Pancreas (tissue), 10 donors: ENCODE measurements at places on chromosomes 7 and 10.

DNA sequence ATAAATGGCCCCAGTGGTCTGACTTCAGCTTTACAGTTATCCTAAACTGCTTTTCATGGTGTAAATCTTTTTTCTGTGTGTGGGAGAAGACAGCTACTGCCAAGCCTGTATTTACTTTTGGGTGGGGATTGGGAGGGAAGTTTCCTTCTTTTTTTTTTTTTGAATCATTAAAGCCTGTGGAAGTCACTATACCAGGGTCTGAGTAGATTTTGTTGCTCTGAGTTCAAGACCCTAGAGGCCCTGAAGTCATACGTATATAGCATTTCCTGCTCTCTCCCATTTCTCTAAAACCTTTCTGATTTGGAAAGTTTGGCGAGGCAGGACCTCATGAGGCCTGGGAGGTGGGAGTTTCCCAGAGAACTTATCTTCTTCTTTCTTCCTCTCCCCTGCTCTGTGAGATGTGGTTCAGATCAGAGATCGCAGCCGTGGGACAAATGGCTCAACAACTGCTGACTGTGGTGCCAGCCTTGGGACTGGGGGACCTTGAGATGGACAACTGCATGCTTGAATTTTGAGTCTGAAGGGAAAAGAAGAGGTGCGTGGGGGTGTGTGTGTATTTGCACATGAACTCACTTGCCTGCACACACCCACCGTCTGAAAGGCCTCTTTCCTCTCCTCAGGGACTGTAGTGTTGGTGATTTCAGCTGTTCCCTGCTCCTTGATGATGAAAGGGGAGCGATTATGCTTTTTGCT lies 18.1 kb downstream of the LRMDA start:
- no peak for DNase-seq
- H3K4me1 ChIP-seq = peaks cover 4% of the 10 kb centered on the region

DNA sequence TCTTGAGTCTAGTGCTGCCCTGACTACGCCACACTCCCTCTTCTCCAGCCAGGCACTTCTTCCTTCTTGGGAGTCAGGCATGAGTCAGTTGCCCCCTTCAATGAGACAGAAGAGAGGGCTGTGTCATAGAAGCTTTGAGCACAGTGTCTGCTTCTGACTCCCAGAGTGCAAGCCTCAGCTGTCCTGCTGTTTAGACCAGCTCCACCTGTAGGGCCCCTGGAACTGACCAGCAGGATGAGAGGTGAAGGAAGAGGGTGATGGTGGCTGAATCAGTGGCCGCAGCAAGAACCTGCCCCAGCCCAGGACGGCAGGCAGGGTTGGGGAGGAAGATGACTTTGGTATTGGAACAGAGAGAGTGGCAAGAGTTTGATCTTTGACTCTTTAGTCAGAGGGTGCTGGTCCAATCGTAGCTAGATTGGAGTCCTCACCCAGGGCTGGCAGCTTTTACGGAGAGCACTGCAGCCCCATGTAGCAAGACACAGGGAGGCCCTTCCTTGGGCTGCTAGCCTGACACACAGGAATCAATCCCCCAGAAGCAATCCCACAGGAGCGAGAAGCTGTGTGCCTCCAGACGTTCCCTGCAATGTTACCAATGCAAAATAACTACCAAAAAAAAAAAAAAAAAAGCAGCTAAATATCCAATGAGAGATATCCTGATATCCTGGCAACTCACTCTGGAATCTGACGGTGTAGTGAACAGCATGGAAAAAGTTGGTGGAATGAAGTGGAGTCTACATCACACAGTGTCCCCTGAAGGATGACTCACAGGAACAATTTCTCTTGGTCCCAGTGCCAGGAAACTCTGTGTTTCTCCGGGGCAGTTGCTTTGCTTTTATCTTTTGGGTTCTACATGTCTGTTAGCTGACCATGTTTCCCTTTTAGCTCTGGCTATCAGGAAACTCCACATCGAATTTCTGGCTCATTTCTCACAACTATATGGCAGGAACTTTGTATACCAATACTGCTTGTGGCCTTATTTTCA lies 6.9 kb downstream of the C10orf62 start:
- peaks cover 3% of the 10 kb centered on the region for H3K4me1 ChIP-seq
- H3K36me3 ChIP-seq = no peaks in the 10 kb centered on the region
- DNase-seq = no peak
- no peaks in the 10 kb centered on the region for H3K27me3 ChIP-seq

- H3K4me3 ChIP-seq = no peak overlapping the region
- DNase-seq = no peak
- no peak overlapping the region for H3K27ac ChIP-seq
Observed at GRCh38 chr7:150820148-150820547, 19.6 kb downstream of the TMEM176A start.

- no peaks in the 10 kb centered on the region for H3K4me1 ChIP-seq
- H3K27ac ChIP-seq = no peak overlapping the region
- H3K27me3 ChIP-seq = no peaks in the 10 kb centered on the region
- no peak for DNase-seq
- H3K4me3 ChIP-seq = no peak overlapping the region
Observed at GRCh38 chr10:97590082-97590747, 694 bp downstream of the C10orf62 start.

- H3K27me3 ChIP-seq = no peaks in the 10 kb centered on the region
- H3K27ac ChIP-seq = no peak overlapping the region
- H3K4me1 ChIP-seq = peaks cover 6% of the 10 kb centered on the region
- no peaks in the 10 kb centered on the region for H3K36me3 ChIP-seq
Observed at GRCh38 chr10:81875467-81876252, 666 bp downstream of the NRG3 start.

DNA sequence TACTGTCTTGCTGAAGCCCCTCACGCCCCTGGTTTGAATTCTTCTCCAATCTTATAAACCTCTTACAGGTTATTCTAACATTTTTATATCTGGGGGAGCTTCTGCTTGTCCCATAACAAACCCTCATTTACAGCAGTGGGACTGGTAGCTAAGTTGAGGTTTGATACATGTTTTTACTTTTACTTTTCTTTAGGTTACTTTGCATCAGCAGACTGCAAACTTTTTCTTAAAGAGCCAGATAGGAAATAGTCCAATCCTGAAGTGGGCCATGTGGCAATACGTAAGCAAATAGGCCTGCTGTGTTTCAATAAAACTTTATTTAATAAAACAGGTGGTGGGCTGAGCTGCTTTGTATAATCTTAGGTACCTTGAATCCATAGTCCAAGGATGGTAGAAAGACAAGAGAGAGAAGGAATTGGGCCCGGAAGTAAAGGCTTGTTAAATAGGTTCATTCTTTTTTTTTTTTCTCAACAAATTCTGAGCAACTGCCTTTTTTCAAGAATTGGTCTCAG lies 27.3 kb downstream of the RAB18 start:
- no peaks in the 10 kb centered on the region for H3K27me3 ChIP-seq
- no peak for DNase-seq
- H3K4me1 ChIP-seq = no peaks in the 10 kb centered on the region
- H3K4me3 ChIP-seq = no peak overlapping the region
- H3K27ac ChIP-seq = no peak overlapping the region

DNA sequence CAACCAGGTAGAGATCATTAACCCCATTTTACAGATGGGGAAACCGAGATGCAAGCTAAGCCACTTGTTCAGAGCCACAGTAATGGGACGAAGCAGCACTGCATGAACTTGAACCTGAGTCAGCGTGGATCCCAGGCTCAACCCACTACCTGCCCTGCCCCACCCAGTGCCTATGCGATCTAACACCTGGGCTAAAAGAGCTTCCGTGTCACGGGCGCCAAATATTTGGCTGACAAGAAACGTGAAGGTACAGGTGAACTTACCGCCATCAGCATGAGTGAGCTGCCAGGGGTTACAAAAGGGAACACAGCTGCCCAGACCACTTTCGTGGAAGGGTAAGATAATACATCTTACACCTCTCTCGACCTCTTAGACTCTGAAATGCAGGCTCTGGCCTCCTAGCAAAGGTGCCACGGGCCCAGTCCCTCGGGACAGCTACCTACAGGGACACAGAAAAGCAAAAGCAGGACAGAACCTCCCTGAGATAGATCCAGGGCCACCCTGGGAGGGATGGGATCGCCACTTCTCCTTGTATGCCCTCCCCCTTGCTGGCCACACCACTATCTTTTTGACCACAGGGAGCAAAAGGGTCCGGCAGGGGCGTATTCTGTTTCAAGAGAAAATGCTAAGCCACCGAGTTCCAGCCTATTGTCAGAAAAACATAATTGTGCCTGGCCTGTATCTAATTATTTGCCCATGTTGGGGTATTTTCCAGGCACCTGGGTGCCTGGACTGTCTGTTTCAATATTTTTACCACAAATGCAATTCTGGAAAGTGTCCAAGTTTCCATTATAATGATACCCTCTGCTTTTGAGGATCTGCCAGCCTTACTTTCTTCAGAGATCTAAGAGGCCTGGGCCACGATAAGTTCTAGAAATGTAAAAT lies 6.4 kb downstream of the CHST15 start:
- no peak for DNase-seq
- H3K27ac ChIP-seq = no peak overlapping the region
- H3K36me3 ChIP-seq = no peaks in the 10 kb centered on the region
- no peaks in the 10 kb centered on the region for H3K27me3 ChIP-seq
- H3K4me1 ChIP-seq = no peaks in the 10 kb centered on the region

DNA sequence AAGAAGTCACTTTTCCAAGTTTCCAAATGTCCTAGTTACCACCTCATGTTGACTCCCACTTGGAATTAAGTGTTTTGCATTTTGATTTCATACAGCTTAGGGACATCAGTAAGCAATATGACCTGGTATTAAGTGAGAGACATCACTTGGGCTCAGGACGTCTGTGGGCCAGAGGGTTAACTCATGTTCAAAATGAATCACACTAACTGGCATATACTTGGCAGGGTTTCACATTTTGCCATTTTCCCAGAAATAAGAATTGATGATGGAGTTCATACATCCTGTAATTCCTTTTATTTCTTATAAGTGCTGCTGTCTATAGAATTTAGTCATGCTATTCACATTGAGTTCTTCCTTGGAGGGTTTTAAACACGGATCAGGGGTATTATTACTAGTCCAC lies 516.5 kb downstream of the PHTF2 start:
- no peaks in the 10 kb centered on the region for H3K27me3 ChIP-seq
- DNase-seq = no peak
- H3K36me3 ChIP-seq = no peaks in the 10 kb centered on the region
- no peaks in the 10 kb centered on the region for H3K4me1 ChIP-seq
- H3K4me3 ChIP-seq = no peak overlapping the region

- no peaks in the 10 kb centered on the region for H3K36me3 ChIP-seq
- no peak overlapping the region for H3K4me3 ChIP-seq
- no peak for DNase-seq
- no peaks in the 10 kb centered on the region for H3K27me3 ChIP-seq
- H3K27ac ChIP-seq = no peak overlapping the region
Observed at GRCh38 chr10:33395201-33395600, 60.7 kb upstream of the NRP1 start.

DNA sequence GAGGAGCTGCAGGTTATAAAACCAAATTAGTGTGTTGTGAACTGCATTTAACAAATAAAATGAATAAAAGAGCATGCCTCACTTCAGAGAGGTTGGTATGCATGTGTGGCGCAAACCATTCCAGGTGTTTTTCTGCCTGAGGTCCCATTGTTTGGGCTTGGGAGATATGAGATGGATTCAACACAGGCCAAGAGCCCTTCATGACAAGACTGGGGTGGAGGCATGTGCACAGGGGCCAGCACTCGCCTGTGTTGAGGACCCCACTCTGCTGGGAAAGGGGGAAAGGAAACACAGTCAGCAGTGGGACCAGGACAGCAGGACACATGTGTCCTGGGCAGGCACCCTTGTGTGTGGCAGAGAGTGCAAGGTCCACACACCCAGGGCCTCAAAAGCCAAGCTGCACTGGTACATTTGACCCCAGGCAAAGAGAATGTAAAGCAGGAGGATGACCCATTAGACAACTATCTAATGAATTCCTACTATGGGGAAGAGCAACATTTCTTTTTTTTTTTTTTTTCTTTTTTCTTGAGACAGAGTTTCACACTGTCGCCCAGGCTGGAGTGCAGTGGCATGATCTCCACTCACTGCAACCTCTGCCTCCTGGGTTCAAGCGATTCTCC lies 9.2 kb upstream of the SLC18A3 start:
- no peak overlapping the region for H3K4me3 ChIP-seq
- H3K27me3 ChIP-seq = no peaks in the 10 kb centered on the region
- H3K4me1 ChIP-seq = no peaks in the 10 kb centered on the region
- no peaks in the 10 kb centered on the region for H3K36me3 ChIP-seq
- no peak for DNase-seq

DNA sequence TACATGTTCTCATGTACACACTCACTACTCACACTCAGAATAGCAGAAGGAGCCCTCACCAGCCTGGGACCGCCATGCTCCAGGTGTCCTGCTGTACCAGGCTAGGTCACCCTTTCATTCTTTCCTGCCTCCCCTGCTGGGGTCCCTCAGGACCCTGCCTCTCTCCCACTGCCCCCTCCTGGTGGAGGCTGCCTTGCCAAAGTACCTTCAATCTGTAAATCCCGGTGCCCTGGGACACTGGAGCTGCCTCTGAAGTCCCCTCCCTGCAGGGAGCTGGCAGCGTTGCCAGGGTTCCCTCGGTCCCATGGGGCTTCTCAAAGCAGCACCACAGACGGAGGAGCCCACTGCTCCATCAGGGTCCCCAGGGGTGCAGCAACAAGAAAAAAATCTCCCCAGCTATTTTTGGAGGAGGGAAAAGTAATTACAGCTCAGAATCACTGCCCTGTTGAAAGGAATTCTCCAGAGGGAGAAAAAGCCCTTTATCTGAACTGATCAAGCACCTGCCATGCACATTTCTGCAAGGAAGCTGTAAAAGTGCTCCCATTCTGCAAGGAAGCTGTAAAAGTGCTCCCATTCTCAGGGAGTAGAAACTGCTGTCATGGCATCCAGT lies 259.9 kb downstream of the PTPRN2 start:
- no peaks in the 10 kb centered on the region for H3K27me3 ChIP-seq
- no peaks in the 10 kb centered on the region for H3K4me1 ChIP-seq
- H3K4me3 ChIP-seq = no peak overlapping the region
- no peak overlapping the region for H3K27ac ChIP-seq
- DNase-seq = no peak
- no peaks in the 10 kb centered on the region for H3K36me3 ChIP-seq

GRCh38 chr10:18561861-18562551 lies 89.4 kb downstream of the NSUN6 start:
- no peak overlapping the region for H3K4me3 ChIP-seq
- H3K27ac ChIP-seq = no peak overlapping the region
- DNase-seq = no peak
- H3K27me3 ChIP-seq = no peaks in the 10 kb centered on the region
